Cardiac septum (tissue), 1 donor: ENCODE measurements at places on chromosomes 13 and 19. TPM values are rescaled to one million over a fixed set of nuclear protein-coding genes. Genes with fewer than 3 reads are reported as not detected.

DNA sequence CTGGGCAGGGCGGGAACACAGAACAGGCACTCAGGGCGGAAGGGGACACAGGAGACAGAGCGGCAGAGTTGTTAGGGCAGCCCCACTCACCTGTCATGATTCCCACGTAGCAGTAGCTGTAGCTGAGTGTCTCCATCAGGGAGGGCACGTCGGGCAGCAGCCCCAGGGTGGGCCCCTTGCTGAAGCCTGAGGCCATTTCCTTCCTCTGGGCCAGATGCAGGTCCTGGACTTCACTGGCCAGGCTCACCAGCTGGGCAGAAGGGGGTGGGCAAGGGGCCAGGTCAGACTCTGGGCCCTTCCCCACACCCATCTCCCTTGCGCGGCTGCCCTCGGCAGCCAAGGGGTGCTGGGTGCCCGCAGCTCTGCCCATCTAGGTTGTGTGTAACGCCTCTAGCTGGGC lies 5.9 kb downstream of the MBOAT7 start:
- no peak for DNase-seq

DNA sequence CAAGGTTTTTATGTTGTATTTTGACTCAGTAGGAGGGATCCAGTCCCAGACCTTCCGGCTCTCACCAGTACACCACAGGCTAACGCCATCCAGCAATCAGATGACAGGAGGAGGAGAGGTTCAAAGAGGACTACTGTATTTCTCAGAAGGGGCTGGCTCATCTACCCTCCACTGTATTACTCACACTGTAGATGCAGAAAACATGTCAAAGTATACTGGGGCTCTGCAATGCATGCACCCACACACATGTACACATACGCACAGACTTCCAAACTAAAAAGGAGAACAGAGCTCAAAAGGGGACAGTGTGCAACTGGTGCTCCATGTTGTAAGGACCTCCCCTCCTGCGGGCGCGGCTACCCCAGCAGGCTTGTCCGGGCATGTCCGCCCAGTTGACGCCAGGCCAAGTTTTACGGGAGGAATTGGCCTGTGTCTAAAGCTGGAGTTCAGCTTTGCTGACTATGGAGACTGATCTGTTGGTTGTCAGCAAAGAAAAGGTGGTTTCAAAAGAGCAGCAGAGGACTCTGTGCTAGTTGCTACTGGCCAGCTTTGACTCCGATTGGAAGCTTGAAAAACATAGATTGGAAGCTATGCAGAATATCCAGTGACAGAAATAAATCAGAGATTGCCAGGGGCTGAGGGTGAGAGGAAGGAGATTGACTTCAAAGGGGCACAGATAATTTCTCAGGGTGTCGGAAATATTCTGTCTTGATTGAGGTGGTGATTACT lies 314.2 kb downstream of the DLEU7 start:
- DNase-seq, result peak; percentile 88

GRCh38 chr13:104204177-104204576 lies 1138.0 kb upstream of the SLC10A2 start:
- no peak for DNase-seq

DNA sequence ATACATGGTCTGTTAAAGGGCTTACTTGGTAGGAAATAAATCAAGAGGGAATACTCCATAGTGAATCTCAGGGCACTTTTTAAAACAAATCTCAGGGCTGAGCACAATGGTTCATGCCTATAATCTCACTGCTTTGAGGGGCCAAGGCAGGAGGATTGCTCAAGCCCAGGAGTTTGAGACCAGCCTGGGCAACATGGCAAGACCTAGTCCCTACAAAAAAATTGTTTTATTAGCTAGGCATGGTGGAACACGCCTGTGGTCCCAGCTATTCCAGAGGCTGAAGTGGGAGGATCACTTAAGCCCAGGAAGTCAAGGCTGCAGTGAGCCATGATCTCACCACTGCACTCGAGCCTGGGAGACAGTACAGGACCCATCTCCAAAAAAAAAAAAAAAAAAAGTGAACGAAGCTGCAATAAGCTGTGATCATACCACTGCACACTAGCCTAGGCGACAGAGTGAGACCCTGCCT lies 25.2 kb downstream of the ABCC4 start:
- no peak for DNase-seq

DNA sequence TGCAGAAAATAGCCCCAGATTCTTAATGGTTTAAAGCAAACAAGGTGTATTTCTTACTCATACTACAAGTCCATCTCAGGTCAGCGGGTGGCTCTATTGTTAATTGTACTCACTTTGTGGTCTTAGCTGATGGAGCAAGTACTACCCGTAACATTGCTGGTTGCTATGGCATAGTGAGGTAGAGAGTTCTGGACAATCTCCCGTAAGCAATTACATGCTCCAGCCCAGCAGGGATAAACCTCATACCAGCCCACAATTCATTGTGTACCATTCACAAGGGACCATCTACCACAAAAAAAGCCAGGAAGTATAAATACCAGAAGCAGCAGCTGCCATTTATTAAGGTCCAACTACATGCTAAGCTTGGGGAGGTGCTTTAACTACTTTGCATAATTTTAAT lies 167.1 kb downstream of the PCDH9 start:
- no peak for DNase-seq

- DNase-seq, result no peak
These were observed 194.4 kb downstream of the GGACT start for GRCh38 chr13:100394005-100394695.

DNA sequence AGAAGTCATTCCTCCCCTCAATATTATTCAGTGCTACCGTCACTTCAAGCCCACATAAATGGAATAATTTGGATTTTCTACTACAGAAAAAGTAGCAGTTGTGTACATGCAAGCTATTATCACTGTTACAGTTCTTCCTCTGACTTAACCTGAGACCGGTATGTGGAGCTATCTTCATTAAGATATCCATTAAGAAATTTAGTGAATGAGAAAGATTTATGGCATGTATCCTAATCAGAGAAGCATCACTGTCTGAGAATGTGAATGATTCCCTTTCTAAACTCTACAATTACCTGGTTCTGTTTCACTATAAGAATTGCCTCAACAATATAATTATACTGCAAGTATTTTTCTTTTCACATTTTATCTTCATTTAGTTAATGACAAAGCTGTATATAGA lies 278.7 kb downstream of the KLF5 start:
- DNase-seq, result no peak

- no peak for DNase-seq
These were observed 20.6 kb downstream of the HCN2 start for GRCh38 chr19:610071-610800.

GRCh38 chr13:43339805-43340550 lies 316.6 kb downstream of the DNAJC15 start:
- DNase-seq, result no peak

DNA sequence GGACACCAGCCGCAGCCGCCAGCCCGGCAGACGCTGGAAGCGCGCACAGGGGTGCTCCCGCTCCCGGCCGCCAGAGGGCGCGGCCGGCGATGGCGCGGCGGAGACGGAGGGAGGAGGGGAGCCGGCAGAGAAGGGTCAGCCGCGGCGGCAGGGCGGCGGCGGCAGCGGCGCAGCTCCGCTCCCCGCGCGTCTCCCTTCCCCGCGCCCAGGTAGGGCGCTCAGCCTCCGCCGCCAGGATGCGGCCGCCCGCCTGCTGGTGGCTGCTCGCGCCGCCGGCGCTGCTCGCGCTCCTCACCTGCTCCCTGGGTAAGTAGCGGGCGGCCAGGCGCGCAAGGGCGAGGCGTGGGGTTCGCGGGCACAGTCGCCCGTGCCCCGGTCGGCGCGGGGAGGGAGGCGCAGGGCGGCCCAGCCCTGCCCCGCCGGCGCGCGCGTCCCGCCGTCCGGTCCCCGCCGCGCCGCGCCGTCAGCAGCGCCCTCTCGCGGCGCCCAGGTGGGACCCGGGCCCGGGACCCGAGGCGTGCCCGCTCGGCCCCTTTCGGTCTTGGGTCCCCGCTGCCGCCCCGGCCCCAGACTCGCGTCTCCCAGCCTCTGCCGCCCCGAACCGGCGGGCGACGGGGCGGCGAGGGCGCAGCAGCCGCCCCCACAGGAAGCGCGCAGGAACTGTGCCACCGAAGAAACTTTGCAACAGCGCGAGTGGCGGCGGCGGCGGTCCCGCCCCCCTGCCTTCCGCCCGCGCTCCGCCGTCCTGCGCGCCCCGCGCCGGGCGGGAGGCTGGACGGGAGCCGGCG lies at the start of gene B3GLCT:
Gene B3GLCT, plus strand, starts transcription at position 127 of the 788 bp plus-strand sequence. Its CDS starts 110 bp downstream, at position 237.
- DNase-seq, result peak; percentile 93

DNA sequence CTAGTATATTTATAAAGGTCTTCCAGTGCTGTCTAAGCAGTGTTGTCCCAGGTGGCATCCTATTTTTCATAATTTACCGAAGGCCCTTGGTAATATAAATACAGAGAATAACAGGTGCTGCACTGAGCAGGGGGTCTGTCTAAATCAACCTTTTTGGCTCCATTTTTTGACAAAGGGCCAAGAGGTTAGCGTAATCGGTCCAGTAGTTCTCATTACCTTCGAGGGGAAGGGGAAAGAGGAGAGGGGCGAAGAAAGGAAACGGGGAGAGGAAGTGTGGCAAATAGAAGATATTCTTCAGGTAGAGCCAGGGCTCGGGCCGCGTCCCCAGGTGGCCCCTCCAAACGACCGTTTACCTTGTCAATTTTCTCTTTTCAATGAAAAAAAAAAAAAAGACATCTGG lies 749 bp upstream of the PAN3 start:
- no peak for DNase-seq

- DNase-seq, result no peak
These were observed 367 bp downstream of the MFSD12 start for GRCh38 chr19:3556978-3557460.

- peak; percentile 31 for DNase-seq
These were observed 93.6 kb downstream of the SOX1 start for GRCh38 chr13:112160558-112160957.

DNA sequence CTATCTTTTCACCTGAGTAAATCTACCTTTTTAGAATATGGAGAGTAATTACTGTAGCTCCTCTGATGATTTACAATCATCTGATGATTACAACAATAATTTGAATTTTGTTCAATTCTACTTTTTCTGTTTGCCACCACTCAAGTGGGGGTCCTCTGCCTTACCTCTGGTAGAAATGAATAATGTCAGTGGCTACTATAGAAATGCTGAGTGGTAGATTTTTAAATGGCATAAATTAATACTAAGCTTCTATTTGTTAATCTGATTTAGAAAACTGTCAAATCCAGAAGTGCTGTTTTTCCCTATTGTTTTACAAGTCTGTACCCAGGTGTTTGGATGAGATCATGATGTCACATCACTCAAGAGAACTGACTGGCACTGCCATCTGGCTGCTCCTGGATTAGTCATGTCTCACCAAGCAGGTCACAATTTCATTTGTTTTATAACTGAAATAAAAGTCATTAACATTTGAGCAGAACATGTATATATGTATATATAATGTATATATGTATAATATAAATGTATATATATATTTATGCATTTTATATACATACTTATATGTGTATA lies 494.8 kb downstream of the TBC1D4 start:
- DNase-seq, result no peak

DNA sequence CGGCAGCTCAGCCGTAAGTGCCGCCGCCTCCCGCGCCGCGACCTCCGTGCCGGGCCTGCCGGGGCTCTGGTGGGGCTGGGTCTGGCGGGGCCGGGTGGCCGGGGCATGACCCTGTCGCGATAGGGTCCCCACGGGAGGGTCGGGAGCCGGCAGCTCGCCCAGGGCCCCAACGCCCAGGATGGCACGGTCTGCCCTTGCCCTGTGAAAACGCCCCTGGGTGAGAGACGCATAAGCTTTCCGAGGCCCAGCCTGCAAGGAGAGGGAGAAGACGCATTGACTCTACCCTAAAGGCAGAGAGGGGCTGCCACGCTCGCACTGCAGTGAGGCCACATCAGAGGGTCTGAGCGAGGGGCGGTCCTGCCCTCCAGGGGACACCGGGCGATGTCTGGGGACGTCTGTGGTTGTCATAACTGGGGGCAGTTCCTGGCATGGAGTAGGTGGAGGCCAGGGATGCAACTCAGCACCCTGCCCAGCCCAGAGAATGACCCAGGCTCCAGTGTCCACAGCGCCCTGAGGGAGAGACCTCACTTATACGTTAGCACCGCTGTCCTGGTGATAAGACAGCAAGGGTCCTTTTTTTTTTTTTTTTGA lies 539 bp downstream of the ZNF554 start:
- DNase-seq, result no peak

DNA sequence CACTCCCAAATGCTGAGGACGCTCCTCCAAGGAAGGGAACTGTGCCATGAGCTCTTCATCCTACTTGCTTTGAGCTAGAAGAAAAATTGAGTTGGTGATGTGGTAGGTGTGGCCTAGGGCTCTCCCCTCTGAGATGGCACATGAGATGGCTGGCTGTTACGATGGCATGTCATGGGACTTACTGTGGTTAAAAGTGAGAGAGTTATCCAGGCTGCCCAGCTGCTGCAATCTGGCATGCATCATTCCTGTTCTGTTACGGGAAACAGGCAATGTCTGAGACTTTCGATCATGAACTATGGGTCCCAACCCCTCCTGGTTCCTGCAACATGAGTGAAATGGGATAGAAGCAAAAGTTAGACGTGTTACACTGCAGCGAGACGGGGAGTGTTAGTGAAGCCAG lies 93.3 kb upstream of the SLC15A1 start:
- no peak for DNase-seq

- DNase-seq, result no peak
These were observed 68.2 kb downstream of the LRCH1 start for GRCh38 chr13:46621133-46621532.

- no peak for DNase-seq
These were observed at the start of gene GZMM for GRCh38 chr19:543910-544608. TSS of gene GZMM (plus strand) at chr19:544053. CDS start at chr19:544072, 19 bp downstream.

- DNase-seq, result no peak
These were observed 681.3 kb upstream of the SLITRK1 start for GRCh38 chr13:84563611-84564010.

Gene BSG
- total RNA-seq, result 1,183 TPM

Gene UCHL3
- 22.9 TPM for total RNA-seq

Gene SBK2
- total RNA-seq, result 2.0 TPM

Gene ZNF296
- total RNA-seq, result 0.13 TPM

Gene COX7A1
- 1,917 TPM for total RNA-seq

Gene STOML3
- not detected for total RNA-seq

Gene ZNF486
- 1.2 TPM for total RNA-seq

Gene MBD3L2
- total RNA-seq, result not detected
